ENCODE measurements at places on chromosomes 6 and 20.

DNA sequence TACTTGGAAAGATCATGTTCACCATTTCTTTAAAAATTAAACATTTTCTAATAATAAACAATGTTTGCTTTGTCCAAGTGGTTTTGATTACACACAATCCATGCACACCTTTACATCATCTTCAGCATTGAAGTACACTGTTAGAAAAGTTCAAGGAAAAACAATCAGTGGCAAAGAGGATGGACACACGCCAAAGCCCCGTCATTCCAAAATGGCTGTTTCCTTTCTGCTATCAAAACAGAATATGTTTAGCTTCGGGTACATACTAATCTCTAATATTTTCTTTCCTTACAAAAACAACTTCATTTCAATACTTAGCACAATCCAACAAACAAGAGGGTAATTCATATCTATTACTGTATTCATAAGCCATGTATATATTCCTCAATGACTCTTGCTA is 24.5 kb downstream of the REPS1 start:
- no peak for DNase-seq

DNA sequence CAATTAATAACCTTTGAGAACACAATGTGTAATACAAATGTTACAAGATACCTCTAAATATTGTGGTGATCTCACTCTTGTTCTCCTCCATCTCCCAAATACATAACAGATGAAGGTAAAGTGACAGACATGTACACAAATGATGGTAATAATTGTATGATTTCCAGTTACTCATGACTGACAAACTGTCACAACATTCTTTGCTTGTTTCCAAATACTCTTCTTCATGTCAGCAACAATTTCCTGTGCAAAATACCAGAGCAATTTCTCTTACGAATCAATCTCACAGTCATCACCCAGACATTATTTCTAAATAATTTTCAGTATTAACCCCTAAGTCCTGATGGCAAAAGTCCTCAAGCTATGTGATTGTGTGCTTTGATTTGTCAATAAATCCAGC is 92.9 kb downstream of the RPS12 start:
- DNase-seq, result no peak

DNA sequence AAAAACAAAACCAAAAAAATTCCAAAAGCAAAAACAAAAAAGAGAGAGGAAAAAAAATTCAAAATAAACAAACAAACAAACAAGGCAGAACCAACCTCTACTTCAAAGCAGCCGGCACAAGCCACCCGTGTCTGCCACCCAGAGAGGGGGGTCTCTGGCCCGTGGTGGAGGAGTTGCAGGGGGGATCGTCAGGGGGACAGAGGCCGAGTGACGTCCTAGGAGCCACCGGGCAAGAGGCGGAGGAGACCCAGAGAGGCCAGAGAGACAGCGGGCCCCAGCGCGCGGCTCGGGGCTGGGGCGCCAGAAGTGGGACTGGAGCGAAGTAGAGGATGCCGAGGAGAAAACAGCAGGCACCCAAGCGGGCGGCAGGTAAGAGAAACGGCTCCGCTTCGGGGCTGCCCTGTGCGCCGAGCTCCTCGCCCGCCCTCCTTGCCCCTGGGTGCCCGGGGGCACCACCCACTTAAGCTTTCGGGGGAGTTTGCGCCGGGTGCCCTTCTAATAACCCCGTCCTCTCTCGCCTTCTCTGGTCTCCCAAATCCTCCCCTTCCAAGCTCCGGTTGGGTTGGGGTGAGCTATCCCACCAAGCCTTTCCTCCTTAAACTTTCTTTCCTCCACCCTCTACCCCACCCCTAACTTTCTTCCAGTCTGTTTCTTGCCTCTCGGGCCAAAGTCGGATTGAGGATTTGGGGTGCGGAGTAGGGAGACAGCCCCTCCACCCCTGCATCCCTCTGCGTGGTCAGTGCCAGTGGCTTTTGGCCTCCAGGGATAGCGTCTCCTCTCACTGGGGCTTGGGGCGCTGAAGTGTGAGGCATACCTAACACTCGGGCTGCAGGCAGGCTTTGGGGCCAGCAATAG is 1.0 kb downstream of the TSHZ2 start:
- DNase-seq, result no peak

DNA sequence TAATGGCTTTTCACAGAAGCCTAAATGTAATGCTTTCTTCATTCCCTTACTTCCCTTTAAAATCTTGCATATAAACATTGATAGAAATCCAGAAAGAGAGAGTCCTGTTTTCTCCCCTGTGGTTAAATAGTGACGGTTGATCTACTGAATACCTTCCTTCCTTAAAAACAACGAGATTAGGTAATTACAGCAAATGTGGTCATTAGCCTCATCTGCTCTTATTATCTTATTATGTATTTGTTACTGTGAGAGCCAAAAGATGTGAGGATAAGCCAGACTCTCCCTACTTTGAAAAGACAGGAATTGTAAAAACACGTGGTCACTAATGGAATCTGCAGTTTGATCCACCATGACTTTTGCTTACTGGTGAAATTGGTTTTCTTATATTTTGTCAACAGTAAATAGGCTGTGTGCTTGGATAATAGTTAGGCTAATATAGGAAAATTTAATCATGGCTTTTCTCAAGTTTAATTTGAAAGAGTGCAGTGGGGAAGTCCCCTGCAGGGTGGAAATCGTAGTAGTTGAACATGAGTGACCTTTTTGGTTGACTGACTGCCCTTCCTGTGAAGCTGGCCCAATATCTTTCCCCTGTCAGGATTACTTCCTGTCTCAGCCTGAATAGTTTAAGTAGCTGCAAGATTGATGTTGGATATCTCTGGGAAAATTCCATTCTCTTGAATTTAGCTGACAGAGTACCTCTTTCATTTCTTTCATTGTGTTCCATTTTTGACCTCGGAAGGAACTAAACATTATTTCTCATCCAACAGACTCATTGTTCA is 62.8 kb downstream of the JARID2 start:
- DNase-seq, result no peak

DNA sequence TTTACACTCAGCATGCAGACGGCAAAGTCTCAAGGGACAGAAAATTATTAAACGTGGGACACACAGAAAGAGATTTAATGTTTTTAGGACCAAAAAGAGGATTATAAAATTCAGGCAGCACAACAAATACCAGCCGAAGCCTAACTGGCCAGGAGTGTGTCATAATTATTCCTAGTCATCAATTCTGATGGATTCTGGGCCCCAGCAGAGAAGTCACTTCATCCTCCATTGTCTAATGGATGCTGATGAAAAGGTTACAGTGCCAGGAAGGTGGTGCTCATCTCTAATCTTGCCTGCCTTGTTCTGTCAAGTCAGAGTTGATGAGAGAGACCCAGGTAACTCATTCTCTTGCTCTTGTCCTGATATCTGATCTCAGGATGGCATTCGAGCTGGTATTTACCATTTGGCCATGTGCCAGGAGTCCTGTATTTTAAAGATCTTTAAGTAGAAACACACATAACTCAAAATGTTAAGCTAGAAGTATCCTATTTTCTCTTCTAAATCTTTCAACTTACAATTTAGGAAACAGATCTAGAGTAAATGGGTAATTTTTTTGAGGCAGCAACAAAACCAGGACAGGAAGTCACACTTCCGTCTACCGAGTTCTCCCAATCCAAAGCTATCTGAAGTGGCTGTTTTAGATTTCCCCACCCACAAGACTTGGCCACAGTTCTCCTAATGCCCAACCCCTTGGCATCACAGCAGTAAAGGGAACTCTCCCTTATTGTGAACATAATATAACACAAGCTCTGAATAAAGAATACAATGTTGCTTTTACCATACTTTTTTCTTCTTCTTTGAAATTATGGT is 50.0 kb downstream of the ADAT2 start:
- DNase-seq, result peak; percentile 40

DNA sequence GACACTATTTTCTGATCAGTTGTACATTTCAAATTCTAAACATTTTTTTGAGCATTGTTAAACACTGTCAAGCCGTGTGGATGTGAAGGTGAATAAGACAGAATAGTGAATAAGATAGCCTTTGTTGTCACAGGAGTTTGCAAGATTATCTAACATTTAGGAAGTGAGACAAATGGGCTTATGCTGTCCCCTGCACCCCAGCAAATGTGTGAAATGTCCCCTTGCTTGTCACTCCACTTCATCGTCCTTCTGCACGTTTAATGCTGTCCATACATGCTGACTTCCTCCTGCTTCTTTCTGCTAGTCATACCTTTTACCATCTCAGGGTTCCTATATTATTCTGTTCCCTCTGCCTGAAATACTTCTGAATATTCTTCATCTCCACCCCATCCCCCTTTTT is 62.6 kb downstream of the CBFA2T2 start:
- no peak for DNase-seq

- peak; percentile 83 for DNase-seq
Observed at GRCh38 chr6:40912158-40912946, 126.7 kb downstream of the UNC5CL start.

DNA sequence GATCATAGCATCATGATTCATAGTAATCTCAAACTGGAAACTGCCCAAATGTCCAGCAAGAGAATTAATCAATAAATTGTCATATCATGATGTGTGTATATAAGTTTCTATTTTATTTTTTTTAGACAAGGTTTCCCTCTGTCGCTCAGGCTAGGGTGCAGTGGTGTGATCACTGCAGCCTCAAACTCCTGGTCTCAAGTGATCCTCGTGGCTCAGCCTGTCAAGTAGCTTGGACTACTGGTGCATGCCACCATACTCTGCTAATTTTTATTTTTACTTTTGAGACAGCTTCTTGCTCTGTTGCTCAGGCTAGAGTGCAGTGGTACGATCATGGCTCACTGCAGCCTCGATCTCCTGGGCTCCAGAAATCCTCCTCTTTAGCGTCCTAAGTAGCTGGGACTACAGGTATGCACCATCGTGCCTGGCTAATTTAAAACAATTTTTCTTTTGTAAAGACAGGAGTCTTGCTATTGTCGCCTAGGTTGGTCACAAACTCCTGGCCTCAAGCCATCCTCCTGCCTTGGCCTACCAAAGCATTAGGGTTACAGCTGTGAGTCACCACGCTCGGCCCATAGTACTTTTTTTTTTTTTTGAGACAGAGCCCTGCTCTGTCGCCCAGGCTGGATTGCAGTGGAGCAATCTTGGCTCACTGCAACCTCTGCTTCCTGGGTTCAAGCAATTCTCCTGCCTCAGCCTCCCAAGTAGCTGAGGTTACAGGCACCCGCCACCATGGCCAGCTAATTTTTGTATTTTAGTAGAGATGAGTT is 8.7 kb upstream of the ATRN start:
- DNase-seq, result no peak

- DNase-seq, result no peak
Observed at GRCh38 chr20:49392745-49393144, 89.7 kb downstream of the KCNB1 start.

DNA sequence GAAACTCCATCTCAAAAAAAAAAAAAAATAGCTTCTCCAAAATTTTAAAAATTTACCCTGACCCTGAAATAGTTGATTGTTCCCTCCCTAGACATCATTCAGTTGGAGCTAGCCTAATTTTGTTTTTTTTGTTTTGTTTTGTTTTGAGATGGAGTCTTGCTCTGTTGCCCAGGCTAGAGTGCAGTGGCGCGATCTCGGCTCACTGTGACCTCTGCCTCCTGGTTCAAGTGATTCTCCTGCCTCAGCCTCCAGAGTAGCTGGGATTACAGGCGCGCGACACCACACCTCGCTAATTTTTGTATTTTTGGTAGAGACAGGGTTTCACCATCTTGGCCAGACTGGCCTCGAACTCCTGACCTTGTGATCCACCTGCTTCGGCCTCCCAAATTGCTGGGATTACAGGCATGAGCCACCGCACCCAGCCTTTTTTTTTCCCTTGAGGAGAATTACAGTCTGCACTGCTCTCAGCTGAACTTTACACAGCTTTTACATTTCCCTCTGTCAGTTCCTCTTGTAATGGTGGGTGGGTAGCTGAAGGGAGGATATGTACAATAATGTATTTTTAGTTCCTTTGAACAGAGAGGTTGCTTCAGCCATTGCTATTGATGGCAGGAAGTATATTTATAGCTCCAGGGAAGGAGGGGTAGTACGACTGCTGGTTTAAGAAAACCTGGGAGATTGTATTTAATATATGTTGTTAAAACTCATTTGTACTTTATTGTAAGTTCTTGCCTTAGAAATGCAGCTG is 27.7 kb downstream of the PTPRA start:
- DNase-seq, result no peak

GRCh38 chr6:132964101-132964867 is 149.9 kb downstream of the RPS12 start:
- no peak for DNase-seq

GRCh38 chr6:98593676-98594075 is 240.7 kb upstream of the POU3F2 start:
- no peak for DNase-seq

- no peak for DNase-seq
Observed at GRCh38 chr6:20837189-20837588, 302.9 kb downstream of the CDKAL1 start.
